G401 (cell line): ENCODE measurements at places on chromosomes 6 and 20.

DNA sequence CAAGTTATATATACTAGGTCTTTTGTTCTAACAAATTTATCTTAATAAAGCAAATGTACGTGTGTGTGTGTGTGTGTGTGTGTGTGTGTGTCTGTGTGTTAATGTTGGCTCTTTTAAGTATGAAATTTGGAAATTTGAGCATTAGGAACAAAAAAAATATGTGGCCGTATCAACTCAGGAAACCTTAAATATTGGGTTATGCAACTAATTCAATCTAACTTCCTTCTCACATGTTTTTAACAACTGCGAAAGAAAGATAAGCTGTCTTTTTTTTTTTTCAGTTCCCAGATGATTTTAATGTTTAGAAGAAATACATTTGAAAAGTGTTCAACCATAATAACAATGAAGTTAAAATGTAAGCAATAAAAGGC, 616.4 kb upstream of the ARID1B start:
- no peak for DNase-seq

GRCh38 chr6:124655866-124656265, 306.4 kb upstream of the RNF217 start:
- no peak for DNase-seq

GRCh38 chr20:57071954-57072583, 194.4 kb downstream of the BMP7 start:
- no peak for DNase-seq

DNA sequence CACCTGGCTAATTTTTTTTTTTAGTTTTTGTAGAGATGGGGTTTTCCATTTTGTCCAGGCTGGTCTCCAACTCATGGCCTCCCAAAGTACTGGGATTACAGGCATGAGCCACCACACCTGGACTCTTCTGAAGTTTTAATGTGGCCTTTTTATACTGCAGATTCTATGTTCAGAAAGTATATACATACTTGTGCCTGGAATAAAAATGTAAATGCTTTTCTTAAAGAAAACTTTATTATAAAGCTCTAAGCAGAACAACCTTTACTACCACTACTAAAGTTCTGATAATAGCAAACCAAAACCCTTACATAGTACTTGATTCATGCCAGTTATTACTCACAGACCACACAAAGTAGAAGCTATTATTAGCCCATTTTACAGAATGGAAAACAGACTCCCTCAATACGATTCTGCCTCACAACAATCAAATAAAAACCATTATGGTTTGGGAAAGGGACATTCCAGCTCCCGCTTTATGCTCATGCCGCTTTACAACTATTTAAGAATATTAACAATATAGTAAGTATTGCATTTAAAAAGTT, 5.3 kb downstream of the PHIP start:
- no peak for DNase-seq

GRCh38 chr6:83860782-83861495, 1.4 kb downstream of the CYB5R4 start:
- DNase-seq = no peak

DNA sequence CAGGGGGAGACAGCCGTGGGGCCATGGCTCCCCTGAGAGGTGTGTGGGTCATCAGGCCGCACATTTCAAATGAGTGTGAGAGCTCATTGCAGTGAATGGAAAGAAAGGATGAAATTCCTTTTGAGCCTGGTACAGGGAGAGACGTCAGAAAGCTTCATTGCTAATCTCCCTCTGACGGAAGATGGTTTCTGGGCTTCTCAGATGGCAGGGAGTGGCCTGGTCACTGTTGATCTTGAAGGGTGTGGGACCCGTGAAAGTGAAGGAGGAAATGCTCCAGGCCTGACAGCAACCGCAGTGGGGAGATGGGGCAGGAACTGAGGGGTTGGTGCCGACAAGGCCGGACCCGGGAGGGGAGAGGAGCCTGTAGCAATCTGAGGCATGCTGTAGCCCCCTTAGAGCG, 127.4 kb downstream of the MYLK4 start:
- no peak for DNase-seq
